ENCODE measurements at places on chromosomes 12 and 14. TPM values are rescaled to one million over a fixed set of nuclear protein-coding genes. Genes with fewer than 3 reads are reported as not detected.

DNA sequence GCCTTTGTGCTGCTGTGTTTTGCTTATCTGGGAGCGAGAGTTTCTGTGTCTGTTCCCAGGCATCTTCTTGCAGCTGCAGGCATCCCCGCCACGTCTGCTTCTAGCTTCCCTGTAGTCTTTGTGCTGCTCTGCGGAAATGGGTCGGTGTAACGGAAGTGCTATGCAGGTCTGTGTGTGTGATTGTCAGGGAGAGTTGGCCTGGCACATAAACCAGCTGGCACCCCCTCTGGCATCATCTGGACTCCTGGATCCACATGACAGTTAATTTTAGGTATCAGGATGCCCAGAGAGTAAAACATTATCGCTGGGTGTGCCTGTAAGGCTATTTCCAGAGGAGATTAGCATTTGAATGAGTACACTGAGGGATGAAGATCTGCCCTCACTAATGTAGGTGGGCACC is 9.4 kb upstream of the OASL start:
- no peak for DNase-seq

DNA sequence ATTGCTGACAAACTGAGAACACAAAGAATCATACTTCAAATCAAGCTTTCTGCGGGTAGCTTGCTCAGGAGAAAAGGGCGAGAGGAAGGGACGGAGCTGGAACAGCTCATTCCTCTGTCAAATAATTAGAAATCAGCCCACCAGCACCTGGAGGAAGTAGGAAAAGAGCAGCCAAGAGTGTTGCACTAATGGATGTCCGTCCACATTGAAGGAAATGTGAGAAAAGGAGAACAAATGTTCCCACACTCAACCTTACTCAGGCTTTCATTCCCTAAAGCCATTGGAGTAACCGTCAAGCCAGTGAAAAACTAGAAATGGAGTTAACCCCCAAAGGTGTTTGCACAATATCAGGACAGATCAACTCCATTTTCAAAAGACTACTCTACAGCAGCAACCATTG is 233.0 kb upstream of the PRKD1 start:
- no peak for DNase-seq

DNA sequence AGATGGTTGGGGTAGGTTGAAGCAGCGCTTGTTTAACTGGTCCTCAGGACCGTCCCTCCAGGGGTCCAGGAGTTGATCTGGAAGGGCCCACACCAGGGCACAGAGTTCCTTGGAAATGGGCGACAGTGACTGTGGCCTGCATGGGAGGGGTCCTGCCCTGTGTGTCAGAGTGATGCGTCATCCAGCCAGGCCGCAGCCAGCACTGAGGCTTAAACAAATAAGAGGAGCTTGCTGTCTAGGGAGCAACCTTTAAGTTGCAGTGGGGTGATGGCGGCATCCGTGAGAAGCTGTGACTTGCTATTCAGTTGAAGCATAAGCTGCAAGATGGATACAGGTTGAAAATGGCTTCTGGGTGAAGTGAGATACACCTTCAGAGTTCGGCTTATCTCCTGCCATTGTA is 20.2 kb downstream of the DCAF4 start:
- DNase-seq, result no peak

DNA sequence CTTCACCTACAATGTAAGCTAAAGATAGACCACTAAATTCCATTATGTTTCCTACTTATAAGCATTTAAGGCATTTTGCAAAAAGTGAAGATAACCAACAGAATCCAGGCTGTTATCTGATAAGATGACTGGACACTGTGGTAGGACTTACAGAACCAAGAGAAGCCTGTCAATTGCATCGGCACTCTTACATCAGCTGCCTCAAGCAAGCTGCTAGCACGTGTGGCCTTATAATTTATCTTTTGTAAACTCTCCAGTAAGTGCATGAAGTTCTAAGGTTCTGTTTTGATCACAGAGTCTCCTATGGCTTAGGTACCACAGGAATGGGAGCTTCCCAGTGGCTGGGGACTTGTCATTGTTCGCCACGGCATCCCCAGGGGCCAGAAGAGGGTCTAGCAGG is 88.7 kb downstream of the TRAFD1 start:
- DNase-seq, result no peak

DNA sequence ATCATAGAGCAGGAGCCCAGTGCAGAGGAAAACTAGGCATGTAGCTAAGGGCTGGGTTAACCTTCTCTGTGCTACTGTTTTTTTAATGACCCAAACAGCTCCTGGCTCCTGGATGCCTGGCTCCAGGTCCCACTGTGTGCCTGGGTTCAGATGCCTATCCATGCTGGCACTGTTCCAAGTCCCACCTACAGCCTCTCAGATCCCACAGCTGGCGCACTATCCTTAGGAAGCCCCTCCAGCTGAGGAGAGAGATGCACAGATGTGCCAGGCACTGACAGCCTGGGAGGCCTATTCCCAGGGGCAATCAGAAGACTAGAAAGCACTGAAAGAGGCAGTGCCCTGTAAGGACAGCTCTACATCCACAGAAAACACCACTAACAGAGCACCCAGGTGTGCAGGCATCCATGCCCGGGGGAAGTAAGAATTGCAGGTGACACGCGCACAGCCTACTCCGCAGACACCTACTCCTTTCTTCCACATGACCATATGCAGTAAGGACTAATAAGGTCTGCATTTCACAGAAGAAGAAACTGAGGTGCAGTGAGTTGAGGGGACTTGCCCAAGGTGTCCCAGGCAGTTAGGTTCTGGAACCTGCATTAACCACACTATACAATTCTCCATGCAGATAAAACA is 51.2 kb downstream of the PITPNM2 start:
- DNase-seq, result no peak

DNA sequence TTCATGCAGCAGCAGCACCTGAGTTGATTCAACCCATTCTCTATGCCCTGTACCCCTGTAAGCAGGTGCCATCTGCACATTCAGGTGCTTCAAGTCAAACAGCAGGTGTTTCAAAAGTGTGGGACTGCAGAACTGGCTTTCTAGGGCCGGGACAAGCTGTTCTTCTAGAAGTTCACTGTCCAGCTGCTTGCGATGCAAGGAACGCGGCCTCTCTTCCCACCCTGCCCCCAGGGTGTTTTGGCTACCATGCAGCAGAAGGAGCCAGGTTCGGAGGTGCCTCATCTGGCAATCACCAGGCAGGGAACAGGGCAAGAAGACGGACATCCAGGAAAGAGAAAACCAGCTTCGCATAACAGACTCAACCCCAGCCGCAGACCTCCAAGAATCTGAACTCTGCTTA is 35.2 kb downstream of the TMEM132D start:
- DNase-seq, result no peak

DNA sequence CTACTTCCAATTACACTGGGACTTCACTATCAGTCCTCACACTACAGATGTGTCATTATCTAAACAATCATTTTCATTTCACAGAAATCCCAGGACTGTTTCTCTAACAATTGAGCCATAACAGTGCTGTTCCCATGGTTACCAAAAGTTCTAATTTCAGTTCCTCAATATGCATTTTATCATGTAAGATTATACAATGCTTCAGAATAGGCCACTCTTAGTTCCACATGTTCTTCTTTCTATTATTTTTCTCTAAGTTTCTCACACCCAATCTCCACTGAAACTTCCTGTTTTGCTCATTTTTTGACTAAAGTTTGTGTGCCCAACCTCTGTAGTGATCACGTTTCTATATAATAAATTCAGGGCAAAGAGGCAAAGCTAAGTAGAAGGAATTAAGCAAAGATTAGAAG is 185.8 kb downstream of the DUSP6 start:
- no peak for DNase-seq

DNA sequence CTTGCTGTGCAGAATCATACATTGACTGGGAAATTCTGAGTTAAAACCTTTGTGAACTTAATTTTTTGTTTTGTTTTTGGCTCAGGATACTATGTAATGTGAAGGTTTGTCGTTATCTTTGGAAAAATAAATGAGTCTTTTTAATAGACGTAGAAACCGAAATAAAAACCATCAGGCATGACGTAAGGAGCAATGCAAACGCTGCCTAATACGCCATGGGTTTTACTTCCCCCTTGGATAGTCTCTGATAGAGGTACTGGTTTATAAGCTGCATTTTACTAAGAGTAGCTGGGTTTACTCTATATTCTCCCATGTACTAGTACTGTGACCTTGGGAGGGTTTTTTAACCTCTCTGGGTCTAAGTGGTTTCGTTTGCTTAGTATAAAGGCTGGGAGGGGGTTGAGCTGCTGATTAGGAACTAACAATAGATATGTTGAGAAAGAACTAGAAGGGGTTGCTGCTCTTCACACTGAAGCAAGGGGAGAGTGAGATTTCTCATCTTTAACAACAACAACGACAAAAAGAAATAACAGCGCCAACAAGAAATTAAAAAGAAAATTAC is 66.8 kb upstream of the SLCO1C1 start:
- no peak for DNase-seq

GRCh38 chr14:71737760-71738159 is 194.5 kb upstream of the RGS6 start:
- no peak for DNase-seq

GRCh38 chr14:102900631-102901571 is 21.6 kb upstream of the AMN start:
- DNase-seq, result no peak

DNA sequence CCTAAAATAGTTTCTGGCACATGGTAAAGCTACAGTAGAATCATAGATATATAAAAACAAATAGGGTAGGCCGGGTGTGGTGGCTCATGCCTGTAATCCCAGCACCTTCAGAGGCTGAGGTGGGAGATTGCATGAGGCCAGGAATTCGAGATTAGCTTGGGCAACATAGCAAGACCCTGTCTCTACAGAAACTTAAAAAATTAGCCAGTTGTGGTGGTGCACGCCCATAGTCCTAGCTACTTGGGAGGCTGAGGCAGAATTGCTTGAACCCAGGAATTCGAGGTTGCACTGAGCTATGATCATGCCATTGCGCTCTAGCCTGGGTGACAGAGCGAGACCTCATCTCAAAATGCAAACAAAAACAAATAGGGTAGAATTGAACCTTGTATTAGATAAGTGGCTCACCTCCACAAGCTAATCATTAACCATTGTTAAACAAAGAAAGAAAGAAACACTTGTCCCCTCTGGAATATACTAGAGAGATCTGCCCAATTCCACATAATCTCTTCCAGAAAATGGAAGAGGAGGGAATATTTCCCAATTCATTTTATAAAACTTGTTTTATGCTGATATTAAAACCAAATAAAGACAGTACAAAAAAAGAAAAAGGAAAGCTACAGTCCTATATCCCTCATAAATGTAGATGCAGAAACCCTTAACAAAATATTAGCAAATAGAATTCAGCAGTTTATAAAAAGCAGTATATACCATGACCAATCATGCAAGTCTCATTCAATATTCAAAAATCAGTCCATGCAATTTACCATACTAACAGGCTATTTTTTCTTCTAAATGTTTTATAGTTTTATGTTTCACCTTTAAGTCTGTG is 22.7 kb upstream of the DHRS2 start:
- no peak for DNase-seq

DNA sequence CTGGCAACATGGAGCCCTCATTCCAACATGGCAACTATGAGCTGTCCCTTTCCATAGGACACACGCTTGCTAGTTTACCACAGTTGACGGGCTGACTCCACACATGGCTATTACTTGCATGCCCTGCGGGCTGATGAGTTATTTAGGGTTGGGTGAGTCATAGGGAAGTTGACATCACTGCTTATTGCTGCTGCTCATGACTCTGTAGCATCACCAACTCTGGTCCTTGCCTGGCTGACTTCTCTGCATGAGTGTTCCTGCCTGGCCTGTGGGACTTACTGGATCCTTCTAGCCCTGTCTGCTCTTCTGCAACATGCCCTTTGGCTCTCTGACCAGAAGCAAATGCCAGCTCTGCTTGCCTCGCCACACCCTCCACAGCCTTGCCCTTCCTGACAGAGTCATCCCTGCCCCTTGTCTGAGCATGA is 199.5 kb downstream of the ANO6 start:
- DNase-seq, result peak; percentile 94

The IRF2BPL gene
- 26.4 TPM for total RNA-seq

The TMPRSS12 gene
- total RNA-seq, result not detected
